ENCODE measurements at places on chromosomes 4 and X.

DNA sequence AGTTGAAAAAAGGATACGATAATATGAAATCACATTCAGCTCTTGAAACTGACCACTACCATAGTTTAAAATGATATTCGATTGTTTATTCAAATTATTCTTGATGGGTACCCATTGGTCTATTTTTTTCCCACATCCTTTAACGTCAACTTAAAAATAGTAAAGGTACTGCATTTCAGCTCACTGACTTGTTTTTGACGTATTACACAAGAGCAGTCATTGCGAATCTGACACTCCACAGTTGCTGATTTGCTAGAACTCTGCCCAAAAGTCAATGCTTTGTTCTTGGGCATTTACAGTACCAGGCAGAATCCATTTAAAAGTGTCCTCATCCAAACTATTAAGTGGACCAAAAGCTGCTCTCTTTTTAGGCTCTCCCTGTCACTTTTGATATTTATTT lies 1.2 kb upstream of the PDS5A start:
- DNase-seq = no peak

DNA sequence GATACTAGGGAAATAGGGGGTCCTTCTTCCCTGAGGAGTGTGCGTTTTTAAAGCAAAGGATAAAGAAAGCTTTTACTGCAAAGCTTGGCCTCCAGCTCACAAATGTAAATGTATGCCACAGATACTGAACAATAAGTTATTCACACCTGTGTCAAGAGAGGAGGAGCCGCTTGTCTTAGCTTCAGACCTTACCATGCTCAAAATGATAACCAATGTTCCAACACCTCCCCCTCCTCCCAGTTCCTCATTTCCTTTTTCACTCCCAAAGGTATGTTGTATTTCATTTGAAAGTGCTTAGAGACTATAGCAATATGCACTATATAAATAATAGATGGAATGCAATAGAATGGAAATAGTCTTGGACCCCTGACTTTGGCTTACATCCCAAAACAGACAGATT lies 47.0 kb upstream of the RAPGEF2 start:
- DNase-seq = no peak

- DNase-seq = no peak
Measured at GRCh38 chr4:39657465-39657864, 18.8 kb upstream of the SMIM14 start.

GRCh38 chr4:82618103-82618720 lies 56.4 kb upstream of the TMEM150C start:
- DNase-seq = no peak

- no peak for DNase-seq
Measured at GRCh38 chrX:129726307-129727111, 12.3 kb upstream of the XPNPEP2 start.

- no peak for DNase-seq
Measured at GRCh38 chr4:1748465-1748995, 27.2 kb downstream of the TACC3 start.

GRCh38 chrX:98459669-98460068 lies 1576.0 kb downstream of the RPA4 start:
- DNase-seq = no peak

DNA sequence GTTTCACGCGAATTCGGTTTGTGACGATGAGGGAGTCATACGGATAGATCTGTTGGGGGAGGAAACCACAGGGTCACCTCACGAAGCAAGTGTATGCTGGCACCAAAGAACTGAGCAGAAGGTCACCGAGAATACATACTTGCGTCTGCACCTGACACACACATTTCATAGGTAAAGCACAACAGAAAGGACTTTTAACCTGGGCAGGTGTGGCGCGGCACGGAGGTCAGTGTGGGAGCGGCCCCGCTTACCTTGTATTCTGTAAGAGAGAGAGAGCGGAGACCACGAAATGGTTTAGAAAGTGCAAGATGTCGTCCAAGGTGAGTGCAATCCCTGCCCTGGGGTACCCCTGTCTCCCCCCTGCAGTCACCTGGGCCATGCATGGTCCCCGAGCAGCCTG lies 43.6 kb upstream of the AFAP1 start:
- DNase-seq = no peak

DNA sequence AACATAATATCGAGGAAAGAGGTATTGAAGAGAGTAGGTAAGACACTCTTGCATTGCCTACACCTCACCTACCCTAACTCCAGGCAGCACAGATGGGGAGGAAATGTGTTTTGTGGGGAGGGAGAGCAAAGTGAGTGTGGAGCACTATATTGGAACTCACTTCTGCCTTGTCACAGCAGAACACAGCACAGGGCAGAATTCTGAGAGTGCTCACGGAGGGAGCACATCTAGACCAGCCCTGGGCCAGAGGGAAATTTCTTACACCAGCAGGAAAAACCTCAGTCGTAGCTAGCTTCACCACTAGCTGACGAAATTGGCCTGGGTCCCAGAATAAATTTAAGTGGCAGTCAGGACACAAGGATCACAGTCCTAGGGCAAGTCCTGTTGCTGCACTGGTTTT lies 517.3 kb downstream of the TMA16 start:
- DNase-seq = no peak

GRCh38 chr4:90118527-90119195 lies 8.5 kb upstream of the CCSER1 start:
- DNase-seq = no peak

DNA sequence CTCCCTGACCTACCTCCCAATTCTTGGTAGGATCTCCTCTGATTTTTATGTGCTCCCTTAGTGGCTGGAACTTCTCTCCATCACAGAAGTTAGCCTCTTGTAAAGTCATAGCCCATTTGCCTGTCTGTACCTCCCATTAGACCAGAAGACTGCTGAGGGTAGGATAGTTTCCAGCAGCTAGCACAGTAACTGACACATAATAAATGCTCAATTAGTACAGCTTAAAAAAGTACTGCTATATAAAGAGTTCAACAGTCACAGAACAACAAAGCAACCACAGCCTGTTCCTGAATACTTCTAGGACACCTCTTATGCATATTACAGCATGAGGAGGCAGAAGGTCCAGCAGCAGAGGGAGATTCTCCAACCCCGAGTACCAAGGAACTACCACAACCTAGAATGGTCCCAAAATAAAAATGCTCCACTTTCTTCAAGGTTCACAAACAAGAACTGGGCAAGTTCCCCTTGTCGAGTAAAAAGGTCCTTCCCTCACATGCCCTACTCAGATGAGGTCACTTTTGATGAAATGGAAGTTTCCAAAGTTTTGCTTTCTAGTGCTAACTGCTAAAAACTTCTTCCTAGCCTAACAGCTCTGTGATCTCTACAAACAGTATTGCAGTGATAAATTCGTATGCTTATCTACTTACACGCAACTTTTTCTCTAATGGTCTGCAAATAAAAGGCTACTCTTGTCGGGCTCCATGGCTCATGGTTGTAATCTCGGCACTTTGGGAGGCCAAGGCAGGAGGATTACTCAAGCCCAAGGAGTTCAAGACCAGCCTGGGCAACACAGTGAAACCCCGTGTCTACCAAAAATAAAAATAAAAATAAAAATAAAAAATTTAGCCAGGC lies 12.8 kb downstream of the MECP2 start:
- DNase-seq = no peak

GRCh38 chr4:174314770-174315169 lies 31.1 kb downstream of the CEP44 start:
- no peak for DNase-seq

DNA sequence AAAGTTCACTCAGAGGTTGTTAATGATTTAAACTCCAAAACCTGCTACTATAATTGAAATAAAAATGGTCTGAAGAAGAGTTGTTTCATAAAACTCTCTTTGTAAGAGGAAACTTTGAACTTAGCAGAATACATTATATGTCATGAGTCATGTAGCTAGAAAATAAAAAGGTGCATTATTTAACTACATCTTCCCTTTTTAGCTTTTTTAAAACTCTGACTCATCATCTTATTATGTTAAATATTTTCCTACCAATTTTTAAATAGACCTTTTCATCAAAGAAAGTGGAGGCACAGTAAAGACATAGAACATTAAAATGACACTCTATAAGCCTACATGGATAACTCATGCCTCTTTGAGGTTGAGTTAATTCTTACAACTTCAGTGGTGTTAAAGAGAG lies 1.2 kb upstream of the ZNF827 start:
- DNase-seq = no peak

- no peak for DNase-seq
Measured at GRCh38 chr4:89287945-89288344, 19.7 kb downstream of the GPRIN3 start.

- DNase-seq = no peak
Measured at GRCh38 chr4:141642063-141642462, 5.7 kb downstream of the IL15 start.

GRCh38 chr4:18840481-18840880 lies 818.9 kb upstream of the LCORL start:
- no peak for DNase-seq

- DNase-seq = no peak
Measured at GRCh38 chr4:1171311-1172227, 814 bp downstream of the SPON2 start.

GRCh38 chr4:87392183-87392582 lies 1.2 kb upstream of the HSD17B11 start:
- DNase-seq = no peak

DNA sequence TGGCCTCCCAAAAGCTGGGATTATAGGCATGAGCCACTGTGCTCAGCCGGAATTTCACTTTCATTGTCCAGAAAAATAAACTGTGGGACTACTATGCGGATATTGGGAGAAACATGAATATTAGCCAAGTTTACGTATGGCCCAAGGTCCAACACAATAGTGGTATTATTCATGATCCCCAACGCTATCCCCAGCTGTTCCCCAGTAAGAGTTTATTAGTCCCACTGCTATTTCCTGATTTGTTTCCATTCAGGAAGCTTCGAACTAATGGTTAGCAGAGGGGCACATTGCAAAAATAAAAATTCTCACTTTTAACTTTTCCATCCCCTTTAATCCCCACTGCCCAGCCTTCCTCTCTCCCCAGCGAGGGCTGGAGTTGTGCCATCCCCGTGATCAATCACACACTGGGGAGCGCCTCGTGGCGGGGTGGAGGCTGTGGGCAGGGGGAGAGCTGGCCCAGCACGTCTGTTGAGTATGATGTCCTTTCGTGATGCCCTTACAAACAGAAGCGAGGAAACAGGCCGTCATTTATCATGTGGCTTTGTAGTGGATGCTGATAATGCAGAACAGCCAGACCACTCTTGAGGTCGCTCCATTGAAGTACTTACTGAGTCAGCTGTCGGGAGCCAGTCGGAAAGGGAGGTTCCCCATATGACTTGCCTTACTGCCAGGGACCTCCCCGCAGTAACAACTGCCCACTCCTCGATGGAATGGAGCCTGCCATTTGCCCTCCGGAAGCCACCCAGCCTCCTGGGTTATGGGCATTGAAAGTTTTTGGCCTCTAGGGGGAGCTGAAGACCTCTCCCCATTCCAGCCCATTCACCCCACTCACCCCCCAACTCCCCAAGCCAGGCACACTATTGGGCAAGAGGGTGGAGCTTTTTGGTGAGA lies 117.0 kb downstream of the KDR start:
- DNase-seq = no peak
